NCI-H748 treated with DMSO at 0.1 percent for 48 hours (cell line): ENCODE measurements at places on chromosomes 1 and 21.

DNA sequence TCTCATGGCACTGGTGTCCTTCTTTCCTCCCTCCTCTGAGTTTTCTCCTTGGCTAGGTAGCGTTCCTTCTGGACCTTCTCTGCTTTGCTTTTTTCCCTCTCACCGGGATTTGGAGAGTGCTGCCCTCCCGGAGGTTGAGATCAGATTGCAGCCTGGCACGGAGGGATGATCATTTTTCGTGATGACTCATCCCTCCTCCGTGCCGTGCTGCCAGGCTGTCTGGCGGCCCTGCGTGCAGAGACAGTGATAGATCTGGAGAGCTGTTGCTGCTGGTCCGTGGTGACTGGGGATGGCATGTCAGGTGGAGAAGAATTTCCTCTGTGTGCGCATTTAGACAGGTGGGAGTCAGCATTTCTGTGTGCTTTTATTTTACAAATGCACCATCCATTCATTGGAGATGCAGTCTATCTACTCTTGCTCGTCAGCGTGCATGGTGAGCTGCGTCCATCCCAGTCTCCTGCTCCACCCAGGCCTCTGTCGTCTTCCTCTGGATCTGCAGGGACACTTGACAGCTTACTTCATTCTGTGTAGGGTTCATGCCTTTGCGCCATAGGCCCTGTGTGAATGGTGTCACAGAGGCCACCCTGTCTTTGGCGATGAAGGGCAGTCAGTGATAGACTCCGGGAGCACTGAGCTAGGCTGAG lies 104.4 kb downstream of the PCBP3 start:
- no peak for DNase-seq

- DNase-seq: no peak
Measured at GRCh38 chr1:205813755-205814058, 709 bp upstream of the SLC41A1 start.

DNA sequence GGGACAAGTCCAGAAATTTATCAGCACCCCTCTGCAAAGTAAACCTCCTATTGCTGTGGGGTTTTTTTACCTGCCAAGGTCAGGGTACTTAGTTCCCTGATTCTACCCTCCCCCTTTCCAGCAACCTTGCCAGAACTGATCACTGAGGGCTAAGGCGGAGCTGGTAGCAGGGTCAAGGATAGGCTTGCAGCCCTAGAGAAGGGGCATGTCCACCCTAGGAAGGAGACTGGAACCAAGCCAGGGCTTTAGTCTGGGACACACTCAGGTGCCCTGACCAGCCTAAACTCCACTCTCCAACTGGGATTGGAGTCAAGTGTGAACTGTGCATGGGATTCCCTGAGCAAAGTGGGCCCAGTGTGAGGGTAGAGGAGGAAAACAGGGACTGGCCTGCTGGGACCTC lies 6.5 kb upstream of the SLC26A9 start:
- no peak for DNase-seq

DNA sequence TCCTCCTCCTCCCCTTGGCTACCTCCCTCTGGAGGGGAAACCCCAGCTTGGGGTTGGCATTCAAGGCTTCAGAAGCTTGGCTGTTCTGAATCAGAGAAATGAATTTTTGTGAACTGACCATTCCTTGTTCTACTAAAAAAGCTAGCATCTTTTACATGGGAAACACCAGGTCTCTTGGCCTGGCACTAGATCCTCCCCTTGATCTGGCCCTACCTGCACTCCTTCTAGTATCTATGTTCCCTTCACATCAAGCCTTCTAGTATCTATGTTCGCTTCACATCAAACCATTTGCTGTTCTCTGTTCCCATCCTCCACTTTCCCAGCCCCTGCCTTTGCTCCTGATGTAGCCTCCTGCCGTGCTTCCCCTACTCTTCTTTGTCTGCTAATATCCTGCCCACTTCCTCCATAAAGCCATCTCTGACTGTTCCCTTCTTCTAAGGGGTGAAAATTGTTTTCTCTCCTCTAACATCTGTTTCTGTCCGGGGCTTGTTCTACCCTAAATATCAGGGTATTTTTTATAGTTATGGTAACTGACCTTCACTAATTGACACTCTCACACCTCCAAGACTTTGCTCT lies 25.8 kb downstream of the FAM151A start:
- no peak for DNase-seq

DNA sequence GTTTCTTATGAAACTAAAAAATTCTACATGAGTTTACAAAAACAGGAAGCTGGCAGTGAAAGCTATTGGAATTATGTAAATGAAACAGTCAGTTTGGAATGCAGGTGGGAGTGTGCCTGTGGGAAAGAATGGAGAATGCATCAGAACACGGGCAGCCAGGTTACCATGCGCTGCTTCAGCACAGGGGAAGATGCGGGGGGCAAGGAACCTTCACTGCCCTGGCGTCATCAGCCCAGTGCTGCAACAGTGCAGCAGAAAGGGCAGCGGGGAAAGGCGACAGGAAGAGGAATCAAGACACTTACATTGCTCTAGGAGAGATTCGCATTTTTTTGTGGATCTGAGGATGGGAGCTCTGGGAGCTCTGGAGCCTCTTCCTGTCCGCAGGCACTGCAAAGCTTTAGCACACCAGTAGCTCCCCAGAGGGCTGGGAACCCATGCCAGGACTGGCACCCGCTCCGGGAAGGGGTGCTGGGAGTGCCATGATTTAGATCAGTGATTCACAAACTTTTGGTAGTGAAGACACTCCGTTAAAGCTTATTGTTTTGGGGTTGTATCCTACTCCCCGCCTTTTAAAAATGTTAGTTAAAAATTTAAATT lies 64.1 kb upstream of the WDR26 start:
- no peak for DNase-seq

DNA sequence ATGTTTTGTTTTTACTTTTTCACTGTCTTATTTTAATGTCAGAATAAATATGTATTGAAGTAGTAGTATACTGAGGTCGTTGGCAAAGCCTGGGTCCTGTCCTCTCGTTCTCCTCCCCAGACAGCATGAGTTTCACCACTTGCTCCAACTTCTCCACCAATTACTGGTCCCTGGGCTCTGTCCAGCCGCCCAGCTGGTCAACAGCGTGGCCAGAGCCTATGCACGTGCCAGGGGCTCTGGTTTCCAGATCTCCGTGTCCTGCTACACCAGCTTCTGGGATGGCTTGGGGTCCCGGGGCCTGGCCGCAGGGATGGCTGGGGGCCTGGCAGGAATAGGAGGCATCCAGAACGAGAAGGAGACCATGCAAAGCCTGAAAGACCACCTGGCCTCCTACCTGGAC lies 19.3 kb downstream of the PTPN14 start:
- no peak for DNase-seq

- no peak for DNase-seq
Measured at GRCh38 chr1:72936942-72937341, 654.6 kb upstream of the NEGR1 start.

DNA sequence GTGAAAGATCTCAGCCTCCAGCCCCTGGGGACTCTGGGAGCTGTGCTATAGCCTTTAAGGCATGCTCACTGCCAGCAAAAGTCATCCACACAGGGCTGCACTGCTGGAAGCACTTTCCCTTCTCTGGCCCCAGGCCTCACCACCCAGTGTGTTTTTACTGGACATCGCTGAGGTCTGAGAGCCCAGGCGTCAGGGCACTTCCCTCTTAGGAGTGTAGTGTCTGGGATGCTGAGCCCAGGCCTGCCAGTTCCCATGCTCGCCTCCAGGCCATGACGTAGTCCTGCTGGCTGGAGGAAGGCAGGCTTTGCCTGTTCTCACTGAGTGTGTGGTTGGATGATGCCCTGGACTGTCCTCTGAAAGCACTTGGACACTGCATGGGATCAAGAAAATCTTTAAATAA lies 101.2 kb downstream of the GDAP2 start:
- DNase-seq: no peak

DNA sequence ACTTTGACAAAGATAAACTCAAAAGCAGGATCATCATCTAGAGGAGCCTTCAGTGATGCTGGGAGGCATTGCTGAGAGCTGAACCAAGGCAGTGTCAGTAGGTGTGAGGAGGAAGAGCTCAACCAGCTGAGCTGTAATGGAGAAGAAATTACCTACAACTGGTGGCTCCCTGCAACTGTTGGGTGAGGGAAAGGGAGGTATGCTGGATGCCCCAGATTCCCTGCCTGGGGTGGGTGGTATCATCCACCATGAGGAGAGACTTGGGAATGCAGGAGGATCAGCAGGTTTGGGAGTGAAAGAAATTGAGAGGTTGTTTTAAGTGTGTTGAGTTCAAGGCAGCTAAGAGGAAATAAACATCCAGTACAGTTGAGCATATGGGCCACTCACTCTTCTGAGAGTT lies 199.8 kb downstream of the DNM3 start:
- no peak for DNase-seq

DNA sequence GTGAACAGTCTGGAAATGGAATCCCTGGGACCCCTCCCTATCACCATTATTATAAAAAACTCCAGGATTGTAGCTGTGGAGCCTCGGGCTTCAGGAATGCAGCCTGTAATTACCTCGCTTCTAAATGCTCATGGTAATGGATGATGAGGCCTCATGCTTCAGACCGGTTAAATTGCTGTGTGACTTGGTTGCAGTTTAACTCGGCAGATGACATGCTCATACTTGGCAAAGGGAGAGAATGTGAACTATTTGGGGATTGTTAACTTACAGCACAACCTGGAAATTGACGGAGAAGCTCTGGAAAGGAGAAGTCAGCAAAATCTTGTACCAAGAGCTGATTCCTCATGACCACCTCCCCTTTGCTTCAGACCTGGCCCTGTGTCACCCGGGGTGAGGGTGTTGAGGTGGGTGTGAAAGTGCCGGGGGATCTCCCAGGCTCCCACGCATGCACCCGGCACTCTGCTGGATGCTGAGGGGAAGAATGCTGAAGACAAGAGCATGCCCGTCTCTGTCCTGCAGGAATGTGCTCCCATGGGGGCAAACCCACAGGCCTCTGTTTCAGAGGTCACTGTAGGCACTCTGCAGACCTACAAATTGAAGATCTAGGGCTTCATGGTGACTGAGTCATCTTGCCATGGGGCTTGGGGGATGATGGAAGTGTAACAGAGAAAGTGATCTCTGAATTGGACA lies 364.8 kb downstream of the RPS6KC1 start:
- no peak for DNase-seq

DNA sequence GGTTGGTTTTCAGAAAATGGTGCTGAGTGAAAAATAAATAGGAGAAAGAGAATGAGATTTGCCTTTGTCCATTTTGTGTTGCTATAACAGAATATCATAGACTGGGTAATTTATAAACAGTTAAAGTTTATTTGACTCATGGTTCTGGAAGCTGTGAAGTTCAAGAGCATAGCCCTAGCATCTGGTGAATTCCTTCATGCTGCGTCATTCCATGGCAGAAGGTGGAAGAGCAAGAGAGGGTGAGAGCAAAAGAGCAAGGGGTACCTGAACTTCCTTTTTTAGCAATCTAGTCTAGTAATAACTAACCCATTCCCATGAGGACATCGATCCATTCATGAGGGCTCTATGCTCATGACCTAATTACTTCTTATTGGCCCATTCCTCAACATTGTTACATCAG lies 209.1 kb upstream of the ZP4 start:
- no peak for DNase-seq

GRCh38 chr1:7912743-7913557 lies 27.7 kb downstream of the TNFRSF9 start:
- DNase-seq: no peak

DNA sequence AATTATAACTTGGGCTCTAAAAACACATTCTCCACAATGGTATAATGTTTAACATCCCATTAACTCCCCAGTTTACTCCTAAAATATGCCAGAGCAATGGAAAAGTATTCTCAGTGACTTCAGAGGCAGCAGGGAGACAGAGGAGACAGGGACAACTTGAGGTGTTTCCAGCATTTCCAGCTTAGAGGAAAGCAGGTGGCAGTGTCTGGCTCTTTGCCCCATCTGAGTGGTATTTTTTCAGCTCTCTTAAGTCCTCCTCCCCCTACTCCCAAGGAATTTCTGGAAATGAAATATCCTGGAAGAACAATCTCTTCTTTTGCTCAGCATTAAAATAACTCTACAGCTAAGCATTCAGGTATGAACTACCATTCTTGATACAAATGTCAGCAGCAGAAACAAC lies 10.8 kb upstream of the ERMAP start:
- no peak for DNase-seq

- DNase-seq: no peak
Measured at GRCh38 chr1:231165371-231165770, 3.5 kb downstream of the TRIM67 start.

- DNase-seq: no peak
Measured at GRCh38 chr1:57254022-57254421, 169.8 kb downstream of the DAB1 start.

DNA sequence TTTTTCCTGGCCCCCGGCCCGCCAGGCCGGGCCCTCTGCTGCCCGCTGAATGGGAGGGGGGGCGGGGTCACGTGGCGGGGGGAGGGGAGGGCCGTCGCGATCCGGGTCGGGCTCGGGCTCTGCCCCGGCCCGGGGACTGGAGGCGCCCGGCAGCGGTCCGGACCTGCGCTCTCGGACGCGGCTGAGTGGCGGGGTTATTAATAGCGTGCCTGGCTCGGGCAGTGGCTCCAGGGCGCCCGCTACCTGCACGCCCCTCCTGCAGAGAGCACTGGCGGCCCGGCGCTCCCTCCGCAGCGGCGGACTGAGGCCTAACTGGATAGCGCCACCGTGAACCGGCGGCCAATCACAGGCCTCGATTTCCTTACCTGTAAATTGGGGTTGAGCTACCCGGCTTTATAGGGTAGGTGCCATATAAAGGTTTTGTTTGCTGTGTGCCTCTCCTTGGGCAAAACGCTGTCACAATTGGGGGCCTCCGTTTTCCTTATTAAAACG lies 28.1 kb downstream of the AHDC1 start:
- DNase-seq: no peak

GRCh38 chr1:166875302-166875733 lies 746 bp downstream of the TADA1 start:
- peak; percentile 26 for DNase-seq

DNA sequence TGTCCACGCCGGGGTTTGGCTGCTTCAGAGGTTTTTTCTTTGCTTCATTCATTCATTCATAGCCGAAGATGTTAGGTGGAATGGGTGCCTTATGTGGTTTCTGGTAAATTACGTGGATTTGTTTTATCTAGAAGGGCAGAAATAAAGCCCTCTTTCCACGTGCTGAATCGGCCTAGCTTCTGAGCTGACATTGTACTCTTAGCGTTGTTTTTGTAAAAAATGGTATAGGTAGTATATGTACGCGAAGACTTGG lies 1.5 kb downstream of the GALNT2 start:
- no peak for DNase-seq

GRCh38 chr1:7541629-7542028 lies 229.5 kb upstream of the VAMP3 start:
- DNase-seq: no peak

DNA sequence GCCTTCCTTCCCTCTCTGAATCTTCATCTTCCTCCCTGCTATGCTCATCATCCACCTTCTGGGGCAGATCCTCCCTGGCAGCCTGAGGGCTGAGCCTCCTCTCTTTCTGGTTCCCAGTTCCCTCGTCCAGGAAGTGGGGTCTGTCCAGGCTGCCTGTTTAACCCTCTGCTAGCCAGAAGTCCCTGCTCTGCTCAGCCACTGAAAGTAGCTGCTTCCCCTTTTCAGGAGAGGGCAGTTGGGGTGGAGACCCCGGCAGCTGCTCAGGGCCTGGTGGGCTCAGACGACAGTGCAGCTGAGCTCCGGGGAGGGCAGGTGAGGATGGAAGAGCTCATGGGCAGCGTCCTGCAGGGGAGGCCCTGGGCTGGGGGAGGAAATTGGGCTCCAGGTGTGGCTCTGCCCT lies 43.1 kb upstream of the ETV3 start:
- DNase-seq: no peak

GRCh38 chr21:44300262-44300959 lies 558 bp downstream of the PFKL start:
- peak; percentile 23 for DNase-seq

- DNase-seq: no peak
Measured at GRCh38 chr1:79902418-79902817, 895.9 kb upstream of the ADGRL4 start.
